ENCODE measurements at places on chromosomes 2 and 18. TPM values are rescaled to one million over a fixed set of nuclear protein-coding genes. Genes with fewer than 3 reads are reported as not detected.

PROKR1 gene
- total RNA-seq, result not detected

LOXHD1 gene
- not detected for total RNA-seq

CCDC74A gene
- 13.9 TPM for total RNA-seq

CSRNP3 gene
- not detected for total RNA-seq

CREG2 gene
- 9.3 TPM for total RNA-seq

TXNDC2 gene
- total RNA-seq, result 0.17 TPM

PMAIP1 gene
- 13.7 TPM for total RNA-seq

MAL gene
- 0.27 TPM for total RNA-seq

MOCOS gene
- 2.7 TPM for total RNA-seq

SEMA4C gene
- 20.6 TPM for total RNA-seq

CFAP65 gene
- total RNA-seq, result 0.22 TPM

TMEM178A gene
- 0.21 TPM for total RNA-seq

LCT gene
- 0.04 TPM for total RNA-seq

C2orf80 gene
- not detected for total RNA-seq

FOXI3 gene
- total RNA-seq, result 0.03 TPM

ASXL2 gene
- 18.1 TPM for total RNA-seq

ARHGAP15 gene
- total RNA-seq, result 0.14 TPM

SIX3 gene
- total RNA-seq, result 3.3 TPM

LIMS4 gene
- 0.56 TPM for total RNA-seq

TMEM198 gene
- total RNA-seq, result 0.80 TPM

UNC80 gene
- total RNA-seq, result 0.02 TPM
